ENCODE measurements at places on chromosomes 13 and 19.

- no peak for DNase-seq
These were observed 84.5 kb downstream of the MBNL2 start for GRCh38 chr13:97306645-97307044.

GRCh38 chr13:79290595-79291244 is 115.3 kb downstream of the RBM26 start:
- DNase-seq = no peak

DNA sequence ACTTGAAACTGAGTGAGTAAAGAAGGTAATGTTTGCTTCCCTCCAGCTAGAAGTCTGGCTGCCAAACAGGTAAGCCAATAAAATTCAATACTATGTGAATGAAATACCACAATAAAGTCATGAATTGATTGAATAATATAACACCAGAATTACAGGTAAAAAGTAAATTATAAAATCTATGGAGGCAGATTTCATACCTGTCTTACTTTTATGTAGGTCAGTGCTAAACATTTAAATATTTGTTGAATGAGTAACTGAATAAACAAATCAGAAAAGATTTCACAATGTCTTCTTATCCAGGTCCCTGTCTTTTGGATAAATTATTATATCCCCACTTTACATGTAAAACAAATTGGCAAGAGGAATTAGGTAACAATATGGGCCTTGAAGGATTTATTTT is 62.7 kb downstream of the MICU2 start:
- no peak for DNase-seq

- DNase-seq = no peak
These were observed 875 bp upstream of the EVI5L start for GRCh38 chr19:7829166-7829520.

- DNase-seq = no peak
These were observed 536.7 kb upstream of the HTR2A start for GRCh38 chr13:47433461-47434005.

- no peak for DNase-seq
These were observed 133.0 kb downstream of the ATP11A start for GRCh38 chr13:112822851-112823250.

GRCh38 chr13:110258876-110259631 is 47.9 kb downstream of the COL4A1 start:
- no peak for DNase-seq

- no peak for DNase-seq
These were observed 20.1 kb upstream of the TFDP1 start for GRCh38 chr13:113564331-113565023.
